HT-29 (cell line): ENCODE measurements at places on chromosomes 16 and 17. TPM values are rescaled to one million over a fixed set of nuclear protein-coding genes. Genes with fewer than 3 reads are reported as not detected.

SLC13A2 gene
- not detected in 2 replicates for total RNA-seq

DNA sequence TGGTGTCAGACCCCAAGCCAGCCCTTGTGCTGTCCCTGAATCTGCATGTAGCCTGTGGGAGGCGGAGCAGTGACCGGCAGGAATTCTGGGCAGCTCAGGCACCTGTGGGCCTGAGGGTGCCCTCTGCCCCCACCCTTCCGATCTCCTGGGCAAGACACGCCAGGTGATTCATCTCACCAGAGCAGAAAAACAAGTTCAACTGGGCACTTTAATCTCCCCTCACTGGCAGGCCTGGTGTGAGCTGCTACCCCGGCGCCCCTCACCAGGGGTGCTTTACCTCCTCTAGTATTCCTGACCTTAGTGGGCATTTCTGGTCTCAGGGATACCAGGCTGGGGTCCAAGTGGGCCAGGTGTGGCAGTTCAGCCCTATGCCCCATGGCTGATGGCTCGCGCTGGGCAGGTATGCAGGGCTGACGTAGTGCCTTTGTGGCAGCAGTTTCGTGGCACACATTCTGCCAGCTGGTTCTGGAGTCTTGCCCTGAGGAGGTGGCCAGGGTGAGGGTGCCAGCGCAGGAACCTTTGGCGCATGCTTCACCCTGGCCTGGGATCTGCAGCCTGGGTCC, 6.0 kb downstream of the ERBB2 start:
- DNase-seq: peak; percentile 95

CNEP1R1 gene
- total RNA-seq: 4.4 and 5.4 TPM in 2 replicates

GRCh38 chr17:73030501-73030921, 62.0 kb downstream of the SLC39A11 start:
- DNase-seq: peak; percentile 47

SYNGR3 gene
- total RNA-seq: 1.9 and 2.3 TPM in 2 replicates

- no peak for DNase-seq
These were observed 12.4 kb downstream of the STX1B start for GRCh38 chr16:30997725-30998711.

GRCh38 chr17:49987681-49988441, 7.2 kb downstream of the DLX3 start:
- DNase-seq: peak; percentile 38

RCVRN gene
- not detected in 2 replicates for total RNA-seq

- peak; percentile 70 for DNase-seq
These were observed 26.5 kb upstream of the NF1 start for GRCh38 chr17:31068291-31068690.

DNA sequence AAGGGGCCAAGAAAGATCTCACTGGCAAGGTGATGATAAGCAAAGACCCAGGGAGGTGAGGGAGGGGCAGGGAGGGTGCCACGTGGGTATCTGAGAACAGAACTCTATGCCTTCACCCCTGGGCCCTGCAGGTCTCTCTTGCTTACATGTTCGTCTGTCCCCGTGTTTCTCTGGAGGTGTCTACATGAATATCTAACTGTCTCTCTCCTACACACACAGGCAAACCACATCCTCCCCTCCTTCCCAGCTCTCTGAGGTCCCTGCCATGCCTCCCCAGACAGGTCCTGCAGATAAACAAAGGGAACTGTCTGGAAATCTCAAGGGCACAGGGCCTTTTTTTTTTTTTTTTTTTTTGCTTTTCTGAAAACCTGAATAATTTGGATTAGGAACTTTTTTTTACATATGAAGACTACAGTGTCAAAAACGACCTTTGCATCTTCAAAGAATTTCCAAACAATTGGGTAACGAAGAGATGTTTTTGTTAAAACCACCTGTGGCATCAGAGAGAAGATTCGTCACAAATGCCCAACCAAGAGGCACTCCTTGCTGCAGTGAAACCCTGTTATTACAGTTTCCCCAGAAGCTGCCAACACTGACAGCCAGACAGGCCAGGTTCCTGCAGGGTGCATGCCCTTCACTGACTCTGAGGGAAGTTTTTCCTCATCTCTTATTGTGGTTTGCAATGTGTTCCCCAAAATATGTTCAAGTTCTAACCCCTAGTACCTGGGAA, 17.8 kb downstream of the PLLP start:
- DNase-seq: no peak

- DNase-seq: no peak
These were observed 2.7 kb downstream of the TXNDC17 start for GRCh38 chr17:6643451-6644125.

DNA sequence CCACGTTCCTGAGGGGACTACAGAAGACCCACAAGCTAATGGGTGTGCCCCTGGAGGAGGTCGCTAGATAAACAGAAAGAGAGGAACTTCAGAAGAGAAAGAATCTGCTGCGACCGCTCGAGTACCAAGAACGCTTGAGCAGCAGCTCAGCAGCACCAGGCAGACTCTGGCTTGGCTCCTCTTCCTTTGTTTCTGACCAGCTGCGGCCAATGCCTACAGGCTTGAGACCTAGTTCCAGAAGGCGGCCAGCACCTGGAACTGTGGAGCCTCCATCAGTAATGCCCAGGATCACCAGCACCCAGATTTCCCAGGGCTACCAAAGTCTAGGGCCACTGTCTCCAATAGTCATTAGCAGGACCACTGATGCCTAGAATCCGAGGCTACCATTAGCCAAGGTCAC, 26.0 kb upstream of the GOSR2 start:
- no peak for DNase-seq

- DNase-seq: no peak
These were observed 6.0 kb downstream of the SOCS7 start for GRCh38 chr17:38357486-38358123.

- no peak for DNase-seq
These were observed 22.2 kb downstream of the ASPSCR1 start for GRCh38 chr17:81999587-81999975.

IL34 gene
- total RNA-seq: 9.1 and 11.5 TPM in 2 replicates

KIF2B gene
- total RNA-seq: not detected in 2 replicates

USH1G gene
- total RNA-seq: not detected in 2 replicates

DNA sequence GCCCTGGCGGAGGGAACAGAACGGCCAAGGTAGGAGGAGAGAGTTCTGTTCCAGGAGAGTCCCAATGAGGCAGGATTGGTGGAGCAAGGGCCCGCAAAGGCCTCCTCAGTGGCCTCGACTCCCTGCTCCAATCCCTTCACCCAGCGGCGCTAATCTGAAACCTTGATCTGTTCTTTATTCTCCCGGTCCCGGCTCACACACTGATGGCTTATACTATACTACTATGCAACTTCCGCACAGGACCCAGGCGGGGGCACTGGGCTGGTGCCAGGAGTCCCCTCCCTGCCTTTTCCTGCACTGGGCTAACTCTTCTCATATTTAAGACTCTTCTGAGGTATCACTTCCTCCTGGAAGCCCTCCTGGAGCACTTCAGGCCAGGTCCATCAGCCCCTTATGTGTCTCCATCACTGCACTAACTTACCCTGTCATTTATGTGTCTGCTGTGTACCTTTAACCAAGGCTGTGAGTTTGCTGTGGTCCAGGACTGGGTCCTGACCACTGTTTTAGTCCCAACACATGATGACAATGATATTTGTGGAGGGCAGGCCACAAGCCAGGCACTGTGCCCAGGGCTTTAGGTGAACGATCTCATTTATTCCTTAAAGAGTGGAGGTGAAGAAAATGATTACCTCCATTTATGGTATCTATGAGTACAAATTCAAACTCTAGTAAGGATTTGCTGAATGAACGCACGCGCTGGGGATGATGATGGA, 6.8 kb downstream of the CCDC102A start:
- DNase-seq: no peak

IRF8 gene
- total RNA-seq: 0.23 TPM in 1 of 2 replicates, not detected in the other

DNA sequence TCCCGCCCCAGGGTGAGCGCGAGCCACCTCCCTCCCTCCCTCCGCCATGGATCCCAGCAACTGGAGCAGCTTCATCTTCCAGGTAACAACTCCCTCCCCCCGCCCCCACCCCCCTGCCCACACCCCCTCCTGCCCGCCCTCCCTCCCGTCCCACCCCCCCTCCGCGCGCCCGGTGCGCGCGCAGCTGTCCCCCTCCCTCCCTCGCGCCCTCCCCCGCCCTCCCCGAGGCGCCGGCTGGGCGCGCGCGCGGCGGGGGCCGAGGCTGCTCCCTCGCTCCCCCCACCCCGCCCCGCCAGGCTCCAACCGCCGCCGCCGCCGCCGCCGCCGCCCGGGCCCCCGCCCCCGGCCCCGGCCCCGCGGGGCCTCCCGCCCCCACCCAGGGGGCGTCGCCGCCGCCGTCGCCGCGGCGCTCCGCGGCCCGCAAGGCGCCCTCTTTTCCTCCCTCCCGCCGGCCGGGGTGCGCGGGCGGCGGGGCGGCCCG, at the start of gene MAZ:
TSS of gene MAZ (plus strand) at position 431 of the 481 bp plus-strand sequence. CDS start 173 bp downstream, outside the sequence.
- no peak for DNase-seq

DNA sequence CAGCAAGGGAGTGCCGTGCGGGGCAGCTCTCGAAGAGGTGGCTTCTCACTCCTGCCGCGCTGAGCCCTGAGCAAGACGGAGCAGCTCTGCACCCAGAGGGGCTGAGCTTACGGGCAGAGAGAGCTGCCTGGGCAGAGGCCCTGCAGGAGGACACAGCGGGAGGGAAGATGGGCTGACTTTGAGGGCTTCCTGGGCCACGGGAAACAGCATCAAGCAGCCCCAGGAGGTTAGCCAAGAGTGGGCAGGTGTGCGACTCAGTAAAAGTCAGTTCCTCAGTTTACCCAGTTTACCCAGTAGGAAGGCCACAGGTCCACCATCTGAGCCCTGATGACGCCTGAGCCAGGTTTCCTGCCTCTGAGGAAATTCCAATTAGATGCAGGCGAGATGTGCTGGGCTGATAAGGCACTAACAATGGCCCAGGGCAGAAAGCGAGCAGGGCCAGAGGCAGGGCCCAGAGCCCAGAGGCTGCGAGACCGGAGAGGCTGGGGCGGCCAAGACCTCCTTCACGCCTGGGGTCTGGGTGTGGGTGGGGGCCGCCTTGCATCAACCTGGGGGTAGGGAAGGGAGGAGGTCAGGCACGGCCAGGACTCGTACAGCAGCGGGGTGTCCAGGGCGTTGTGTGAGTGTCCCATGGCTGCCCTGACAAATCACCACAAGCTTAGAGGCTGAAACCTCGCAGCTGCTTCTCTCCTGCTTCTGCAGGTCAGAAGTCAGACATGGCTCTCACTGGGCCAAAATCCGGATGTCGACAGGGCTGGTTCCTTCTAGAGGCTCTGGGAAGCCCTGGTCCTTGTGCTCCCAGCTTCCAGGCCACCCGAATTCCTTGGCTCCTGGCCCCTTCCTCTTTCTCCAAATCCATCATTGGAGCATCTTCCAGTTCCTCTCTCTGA, 32.0 kb upstream of the CIBAR2 start:
- no peak for DNase-seq

DNA sequence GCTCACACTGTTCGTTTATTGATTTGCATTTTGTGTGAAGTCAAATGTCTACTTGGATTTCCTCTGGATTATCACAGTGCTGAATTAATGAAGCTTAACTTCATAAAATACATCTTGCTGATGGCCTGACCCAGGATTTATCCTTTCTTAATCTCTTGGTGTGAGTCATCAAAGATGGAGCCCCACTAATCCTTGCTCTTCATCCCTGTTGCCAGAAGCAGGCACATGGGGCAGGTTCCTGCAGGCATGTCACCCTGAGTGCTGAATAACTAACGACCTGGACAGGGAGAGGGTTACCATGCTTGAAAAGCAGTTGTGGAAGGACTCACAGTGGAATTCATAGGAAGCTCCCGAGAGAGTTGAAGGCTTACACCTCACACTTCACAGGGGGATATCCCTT, 56.0 kb upstream of the FA2H start:
- no peak for DNase-seq

DNA sequence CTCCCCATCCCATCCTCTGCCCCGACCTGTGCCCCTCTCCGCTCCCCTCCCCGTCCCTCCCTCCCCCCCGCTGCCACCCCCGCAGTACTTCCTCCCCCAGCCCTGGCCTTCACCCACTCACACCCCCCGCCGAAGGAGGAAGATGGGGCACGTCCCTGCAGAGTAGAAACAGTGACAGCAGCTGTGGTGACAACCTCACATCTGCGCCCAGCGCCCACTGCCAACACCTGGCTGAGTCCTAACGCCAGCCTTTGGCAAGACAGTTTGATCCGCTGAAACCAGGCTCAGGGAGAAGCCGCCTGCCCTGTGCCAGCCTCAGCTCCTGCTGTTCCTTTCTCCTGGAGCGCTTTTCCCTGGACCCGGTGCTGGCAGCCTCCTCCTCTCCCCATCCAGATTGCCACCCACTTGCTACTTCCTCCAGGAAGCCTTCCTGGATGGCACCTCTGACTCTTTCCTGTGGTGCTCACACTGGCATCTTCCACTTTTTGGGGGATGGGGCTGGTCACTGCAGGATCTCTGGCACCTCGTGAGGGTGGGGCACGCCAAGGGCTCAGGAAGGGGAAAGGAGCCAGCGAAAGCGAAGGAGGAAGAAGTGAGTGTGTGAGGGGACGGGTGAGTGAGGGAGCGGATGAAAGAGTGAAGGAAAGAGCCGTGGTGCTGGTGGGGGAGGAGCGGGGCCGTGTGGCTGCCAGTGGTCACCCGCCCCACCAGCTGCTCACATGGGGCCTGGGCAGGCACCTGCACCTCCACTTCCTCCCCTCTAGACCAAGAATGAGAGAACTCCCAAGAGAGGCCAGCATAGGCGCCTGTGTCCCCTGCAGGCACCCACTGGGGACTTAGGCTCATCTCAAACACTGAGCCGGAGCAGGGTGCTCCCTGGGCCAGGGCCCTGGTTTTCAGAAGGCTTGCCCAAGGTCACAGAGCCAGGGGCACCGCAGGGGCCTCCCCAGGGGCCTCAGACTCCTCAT, 27.0 kb downstream of the ZFPM1 start:
- no peak for DNase-seq

- no peak for DNase-seq
These were observed 11.0 kb downstream of the CCDC47 start for GRCh38 chr17:63762161-63763078.

TP53TG3 gene
- not detected in 2 replicates for total RNA-seq

- DNase-seq: no peak
These were observed 1.5 kb upstream of the TOX3 start for GRCh38 chr16:52548261-52549010.

TLE7 gene
- total RNA-seq: not detected in 2 replicates

- no peak for DNase-seq
These were observed 4.0 kb upstream of the FA2H start for GRCh38 chr16:74778646-74779045.

GRCh38 chr16:22353191-22353919, 21.1 kb downstream of the CDR2 start:
- DNase-seq: peak; percentile 66

EXOC3L1 gene
- total RNA-seq: 0.29 and 0.74 TPM in 2 replicates

GRCh38 chr16:28824717-28824973, 1.8 kb downstream of the ATXN2L start:
- no peak for DNase-seq
